Nucleus accumbens (tissue), 56 donors: ENCODE measurements at places on chromosomes 5 and 9.

GRCh38 chr9:29588361-29588760 lies 2015.1 kb upstream of the C9orf72 start:
- no peak for DNase-seq

- DNase-seq: no peak
Measured at GRCh38 chr9:19229595-19230354, 718 bp upstream of the DENND4C start.

- no peak for DNase-seq
Measured at GRCh38 chr5:132298298-132299212, 4.4 kb downstream of the SLC22A4 start.

DNA sequence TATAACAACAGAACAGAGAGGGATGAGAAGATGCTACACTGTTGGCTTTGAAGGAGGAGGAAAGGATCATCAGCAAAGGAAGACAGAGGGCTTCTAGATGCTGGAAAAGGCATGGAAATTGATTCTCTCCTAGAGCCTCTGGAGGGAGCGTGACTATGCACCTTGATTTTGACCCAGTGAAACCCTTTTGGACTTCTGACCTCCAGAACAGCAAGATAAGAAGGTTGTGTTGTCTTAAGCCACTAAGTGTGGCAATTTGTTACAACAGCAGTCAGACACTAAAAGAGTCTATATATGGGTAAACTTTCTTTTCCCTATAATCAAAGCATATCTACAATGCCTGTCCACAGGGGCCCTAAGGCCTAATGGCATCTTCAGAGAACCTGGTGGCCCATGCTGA lies 56.1 kb upstream of the MVB12B start:
- DNase-seq: no peak

DNA sequence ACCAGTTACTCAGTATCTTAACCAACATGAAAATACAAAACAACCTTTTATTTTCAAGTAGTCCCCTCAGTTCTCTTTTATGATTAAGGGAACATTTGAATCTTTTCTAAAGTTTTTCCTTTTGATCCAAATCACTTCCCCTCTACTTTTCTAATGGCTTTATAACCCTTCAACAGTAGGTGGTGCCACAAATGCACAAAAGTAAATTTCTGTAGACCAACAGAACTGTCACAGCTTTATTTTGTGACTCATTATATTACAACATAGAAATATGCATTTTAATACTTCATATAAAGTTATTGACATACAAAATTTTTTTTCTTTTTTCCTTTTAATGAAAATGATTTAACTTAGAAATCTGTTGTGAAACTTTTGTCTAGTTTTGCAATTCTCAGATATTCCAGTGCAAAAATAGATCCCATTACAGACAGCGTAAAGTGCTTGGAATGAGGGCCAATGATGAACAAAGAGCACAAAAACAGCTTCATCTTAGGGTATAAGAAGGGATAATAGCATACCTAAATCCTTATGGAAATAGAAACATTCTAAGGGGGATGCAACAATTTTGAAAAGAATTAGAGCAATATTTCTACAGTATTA lies 17.0 kb downstream of the NIPSNAP3B start:
- no peak for DNase-seq
